Adrenal gland (tissue), 19 donors: ENCODE measurements at places on chromosomes 1 and 21.

DNA sequence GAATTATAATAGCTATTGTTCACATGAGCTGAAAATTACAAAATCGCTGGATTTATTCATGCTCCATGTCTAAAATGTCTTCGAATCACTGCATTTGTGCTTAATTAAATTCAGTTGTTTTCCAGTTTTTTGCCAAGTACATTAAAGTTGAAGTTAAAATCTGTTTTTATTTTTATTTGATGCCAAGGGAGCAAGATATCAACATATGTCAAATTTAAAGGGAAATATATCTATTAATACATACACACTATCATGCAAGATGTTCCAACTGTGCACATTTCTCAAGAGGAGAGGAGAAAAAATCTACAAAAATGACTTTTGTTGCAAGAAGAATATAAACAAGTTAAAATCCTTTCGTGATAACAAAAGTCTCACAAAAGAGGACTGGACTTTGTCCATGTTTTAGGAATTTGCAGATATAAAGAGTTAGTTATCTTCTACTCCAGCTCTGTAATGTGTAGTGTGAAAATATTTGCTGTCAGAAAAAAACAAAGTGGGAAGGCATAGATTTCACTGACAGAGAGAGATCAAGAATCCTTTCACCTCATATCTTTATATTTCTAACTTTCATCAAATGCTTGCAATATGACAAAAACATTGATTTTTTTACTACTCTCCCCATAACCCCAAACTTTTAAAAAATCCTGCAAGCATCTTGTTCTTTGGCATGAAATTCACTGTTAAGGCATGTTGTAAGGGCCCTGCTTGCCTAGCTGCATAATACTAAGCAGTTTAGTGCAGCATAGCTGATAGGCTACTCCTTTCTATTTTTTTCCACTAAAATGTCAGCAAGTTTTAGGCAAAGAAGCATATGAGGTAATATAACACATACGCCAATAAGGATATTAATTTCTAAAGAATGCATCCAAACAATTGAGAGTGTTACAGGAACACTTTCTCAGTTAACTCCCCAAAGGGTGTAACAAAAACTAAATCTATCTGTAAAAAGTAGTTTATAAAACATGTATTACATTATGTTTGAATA, 340.2 kb upstream of the ADAMTS5 start:
- no peak for DNase-seq
- H3K36me3 ChIP-seq, result no peaks in the 10 kb centered on the region
- H3K4me3 ChIP-seq, result no peak overlapping the region
- H3K27me3 ChIP-seq, result no peaks in the 10 kb centered on the region
- H3K27ac ChIP-seq, result no peak overlapping the region

DNA sequence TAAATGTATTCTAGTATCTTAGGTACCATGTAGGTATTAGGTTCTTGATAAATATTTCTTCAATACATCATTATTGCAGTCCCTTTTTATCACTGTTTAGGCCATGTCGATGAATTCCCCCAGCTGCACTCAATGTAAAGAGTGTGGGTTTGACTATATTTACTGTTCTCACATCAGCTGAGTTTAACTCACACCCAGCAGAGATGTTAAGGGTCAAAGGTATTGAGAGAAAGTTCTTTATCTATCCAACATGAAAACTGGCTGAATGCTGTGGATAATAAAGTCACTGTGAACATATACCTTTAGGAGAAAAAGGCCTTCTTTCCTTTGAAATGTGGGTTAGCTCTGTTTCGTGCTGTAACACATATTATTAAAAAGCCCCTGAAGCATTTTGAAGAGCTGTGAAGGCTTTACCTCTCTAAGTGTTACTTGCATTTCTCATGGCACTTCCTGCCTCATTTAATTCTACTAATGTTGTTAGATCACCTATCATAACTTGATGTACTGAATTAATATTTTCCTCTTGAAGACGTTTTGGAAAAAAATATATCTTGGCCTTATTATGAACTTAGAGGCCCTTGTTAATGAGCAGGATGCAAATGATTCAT, 19.1 kb upstream of the LYST start:
- H3K27me3 ChIP-seq, result no peaks in the 10 kb centered on the region
- H3K4me3 ChIP-seq, result no peak overlapping the region
- DNase-seq, result no peak

DNA sequence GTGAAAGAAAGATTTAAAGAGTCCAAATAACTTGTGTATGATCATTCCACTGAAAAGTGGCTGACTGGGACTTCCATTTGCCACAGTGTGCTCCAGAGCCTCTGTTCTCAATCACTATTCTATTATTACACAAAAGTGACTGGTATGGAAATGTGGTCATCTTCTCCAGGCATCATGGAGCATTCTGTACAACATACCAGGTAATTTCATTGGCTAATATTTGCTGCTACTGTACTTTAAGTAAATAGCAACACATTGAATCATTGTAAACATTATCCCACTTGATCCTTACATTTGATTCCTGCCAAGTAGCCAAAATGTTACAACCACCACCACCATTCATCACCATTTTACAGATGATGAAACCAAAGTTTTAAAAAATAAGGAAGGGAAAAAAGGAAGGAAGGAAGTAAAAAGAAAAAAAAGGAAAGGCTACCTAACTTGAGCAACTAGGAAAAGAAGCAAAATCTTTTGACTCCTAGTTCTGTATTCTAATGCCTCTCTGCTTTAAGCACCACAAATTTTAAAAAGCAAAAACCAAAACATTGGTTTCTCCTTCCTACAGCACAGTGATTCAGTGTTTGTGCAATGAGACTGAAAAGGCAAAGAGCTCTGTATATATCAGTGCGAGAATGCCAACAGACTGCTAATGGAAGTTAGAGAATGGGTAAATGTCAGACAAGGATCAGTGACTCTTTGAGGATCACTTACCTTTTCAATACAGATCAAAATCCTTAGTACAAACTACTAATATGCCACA, 361.4 kb upstream of the PTBP2 start:
- H3K4me1 ChIP-seq, result peaks cover 28% of the 10 kb centered on the region
- H3K27ac ChIP-seq, result no peak overlapping the region

DNA sequence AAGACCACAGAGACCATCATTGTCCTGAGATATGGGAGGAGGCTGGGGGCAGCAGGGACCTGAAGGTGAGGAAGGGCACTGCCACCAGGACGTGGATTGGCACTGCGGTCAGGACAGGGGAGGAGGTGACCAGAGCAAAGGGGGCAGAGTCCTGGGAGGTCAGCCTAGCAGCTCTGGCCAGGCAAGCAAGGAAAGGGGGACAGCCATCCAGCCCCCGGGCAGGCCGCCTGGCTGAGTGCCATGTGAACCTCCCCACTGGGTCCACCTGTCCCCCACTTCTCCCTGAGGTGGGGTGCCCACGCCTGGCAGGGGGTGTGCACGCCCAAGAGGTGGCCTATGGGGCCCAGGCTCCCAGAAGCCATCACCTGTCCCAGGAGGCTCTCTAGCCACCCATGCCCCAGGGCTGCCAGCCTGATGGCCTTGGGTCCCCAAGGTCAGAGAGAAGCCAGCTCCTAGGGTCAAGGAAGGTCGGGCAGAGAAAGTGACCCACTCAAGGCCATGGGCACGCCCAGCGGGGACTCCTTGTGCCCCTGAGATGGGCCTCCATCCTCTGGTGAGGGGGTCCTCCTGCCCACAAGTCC, 17.6 kb upstream of the PTTG1IP start:
- H3K4me1 ChIP-seq, result no peaks in the 10 kb centered on the region
- no peak overlapping the region for H3K4me3 ChIP-seq
- no peak overlapping the region for H3K27ac ChIP-seq
- no peak for DNase-seq
- no peaks in the 10 kb centered on the region for H3K36me3 ChIP-seq

DNA sequence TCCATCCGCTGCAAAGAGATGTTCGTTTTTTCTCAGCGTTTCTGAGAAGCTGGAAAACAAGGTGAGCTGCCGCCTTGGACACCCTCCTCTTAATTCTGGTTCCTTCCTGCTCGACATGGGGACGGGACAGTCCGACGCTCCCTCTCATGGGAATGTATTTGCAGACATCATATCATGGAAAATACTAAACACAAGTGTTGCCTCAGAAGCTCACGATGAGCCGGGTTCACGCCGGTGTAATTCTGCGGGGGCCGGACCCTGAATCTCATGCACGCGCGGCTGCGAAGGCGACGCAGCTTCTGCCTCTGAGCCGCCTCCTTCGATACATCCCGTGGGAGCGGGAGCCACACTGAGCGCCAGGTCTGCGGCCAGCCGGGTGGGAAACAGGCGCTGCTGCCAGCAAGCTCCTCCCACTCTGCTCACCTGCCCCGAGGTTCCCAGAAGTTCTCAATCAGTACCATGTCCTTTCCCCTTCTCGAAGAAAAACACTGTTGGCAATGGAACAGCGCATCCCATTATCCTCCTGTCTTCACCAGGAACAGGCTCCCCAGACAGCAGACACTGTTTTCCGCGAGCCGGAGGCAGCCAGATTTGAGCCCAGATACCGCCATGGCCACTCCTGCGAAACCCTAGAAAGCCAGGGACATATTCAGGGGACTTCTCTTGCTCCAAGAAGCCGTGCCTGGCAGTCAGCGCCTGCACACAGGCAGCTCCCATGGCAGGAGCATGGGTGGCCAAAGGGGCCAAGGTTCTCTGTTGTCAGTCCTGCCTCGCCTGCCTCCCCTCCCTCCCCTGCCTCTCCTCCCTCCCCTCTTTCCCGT, 98.0 kb downstream of the WDR4 start:
- no peaks in the 10 kb centered on the region for H3K27me3 ChIP-seq

GRCh38 chr1:212610575-212610967, 2.0 kb downstream of the ATF3 start:
- H3K27me3 ChIP-seq, result peaks cover 16% of the 10 kb centered on the region
- no peaks in the 10 kb centered on the region for H3K36me3 ChIP-seq
- no peak overlapping the region for H3K27ac ChIP-seq
- H3K4me3 ChIP-seq, result no peak overlapping the region
- no peak for DNase-seq

DNA sequence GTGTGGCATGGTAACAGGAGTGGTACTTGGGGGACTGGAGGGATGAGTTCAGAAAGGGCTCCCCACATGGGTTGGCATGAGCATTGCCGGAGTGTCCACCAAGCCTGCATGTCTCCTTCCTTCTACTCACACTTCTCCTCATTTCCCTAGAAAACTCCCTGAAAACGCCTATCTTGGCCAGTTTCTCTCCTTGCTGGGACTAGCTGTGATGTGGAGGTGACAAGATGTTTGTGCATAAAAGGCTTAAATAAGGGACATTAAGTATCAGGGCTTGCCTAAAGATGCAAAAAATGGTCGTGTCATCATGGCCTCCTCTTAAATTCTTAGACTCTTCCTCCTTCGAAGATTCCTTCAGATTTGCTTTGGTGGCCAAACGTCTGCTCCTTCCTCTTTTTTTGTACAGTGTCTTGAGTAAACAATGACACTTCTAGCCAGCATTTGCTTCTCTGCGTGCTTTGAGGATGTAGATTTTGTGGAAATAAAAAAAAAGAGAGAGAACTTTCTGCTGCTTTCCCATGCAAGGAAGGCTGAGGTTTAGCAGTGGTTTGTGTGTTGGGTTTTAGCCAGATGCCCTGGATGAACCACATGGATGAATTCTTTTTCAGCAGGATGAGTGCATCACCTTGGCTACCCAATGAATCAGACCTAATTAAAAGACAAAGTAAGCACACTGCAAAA, 239.1 kb upstream of the IRF2BP2 start:
- no peak for DNase-seq
- H3K27ac ChIP-seq, result no peak overlapping the region
- no peaks in the 10 kb centered on the region for H3K36me3 ChIP-seq
- H3K4me3 ChIP-seq, result no peak overlapping the region
- H3K4me1 ChIP-seq, result peaks cover 24% of the 10 kb centered on the region
- no peaks in the 10 kb centered on the region for H3K27me3 ChIP-seq

- no peaks in the 10 kb centered on the region for H3K4me1 ChIP-seq
- no peaks in the 10 kb centered on the region for H3K27me3 ChIP-seq
- no peak overlapping the region for H3K27ac ChIP-seq
- H3K4me3 ChIP-seq, result no peak overlapping the region
- DNase-seq, result no peak
Observed at GRCh38 chr1:199101139-199101538, 462.3 kb downstream of the PTPRC start.

- no peak overlapping the region for H3K27ac ChIP-seq
- peaks cover 66% of the 10 kb centered on the region for H3K4me1 ChIP-seq
- H3K27me3 ChIP-seq, result no peaks in the 10 kb centered on the region
- no peaks in the 10 kb centered on the region for H3K36me3 ChIP-seq
- H3K4me3 ChIP-seq, result no peak overlapping the region
Observed at GRCh38 chr1:207856276-207857023, 54.5 kb downstream of the CD34 start.

DNA sequence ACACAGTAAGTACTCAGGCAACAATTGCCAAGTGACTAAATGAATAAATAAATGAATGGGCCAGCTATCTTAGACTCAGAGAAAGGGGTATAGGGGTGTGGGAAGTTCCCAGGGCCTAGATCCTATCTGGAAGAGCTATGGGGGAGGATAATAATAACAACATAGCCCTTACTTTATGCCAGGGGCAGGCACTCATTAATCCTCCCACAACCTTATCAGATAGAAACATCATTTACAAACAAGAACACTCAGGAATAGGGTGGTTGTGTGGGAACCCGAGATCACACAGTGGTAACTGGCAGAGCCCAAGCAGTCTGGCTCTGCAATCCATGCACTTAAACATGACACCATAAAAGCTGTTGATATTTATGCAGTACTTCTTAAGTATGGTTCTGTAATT, 128.2 kb upstream of the SPATA6 start:
- no peak for DNase-seq
- no peak overlapping the region for H3K4me3 ChIP-seq
- H3K4me1 ChIP-seq, result peaks cover 9% of the 10 kb centered on the region
- no peaks in the 10 kb centered on the region for H3K36me3 ChIP-seq

GRCh38 chr1:21931171-21932093, 5.7 kb downstream of the HSPG2 start:
- DNase-seq, result peak; percentile 86
- H3K4me1 ChIP-seq, result peaks cover 93% of the 10 kb centered on the region
- H3K36me3 ChIP-seq, result no peaks in the 10 kb centered on the region
- no peak overlapping the region for H3K4me3 ChIP-seq

GRCh38 chr1:24452922-24453485, 37.4 kb downstream of the NIPAL3 start:
- H3K27ac ChIP-seq, result no peak overlapping the region
- no peaks in the 10 kb centered on the region for H3K4me1 ChIP-seq
- H3K4me3 ChIP-seq, result no peak overlapping the region
- no peak for DNase-seq

- peaks cover 12% of the 10 kb centered on the region for H3K4me1 ChIP-seq
- H3K27me3 ChIP-seq, result no peaks in the 10 kb centered on the region
- DNase-seq, result peak; percentile 74
- H3K4me3 ChIP-seq, result no peak overlapping the region
- no peaks in the 10 kb centered on the region for H3K36me3 ChIP-seq
Observed at GRCh38 chr1:162213281-162213912, 143.9 kb downstream of the NOS1AP start.

GRCh38 chr1:224253721-224254120, 70.7 kb downstream of the DEGS1 start:
- no peak overlapping the region for H3K4me3 ChIP-seq
- no peaks in the 10 kb centered on the region for H3K4me1 ChIP-seq
- no peak overlapping the region for H3K27ac ChIP-seq
- DNase-seq, result no peak
- H3K36me3 ChIP-seq, result no peaks in the 10 kb centered on the region

GRCh38 chr1:211735208-211736170, 60.1 kb upstream of the NEK2 start:
- H3K27ac ChIP-seq, result peak overlapping the region; percentile 75
- peak; percentile 89 for DNase-seq
- no peaks in the 10 kb centered on the region for H3K27me3 ChIP-seq
- peaks cover 14% of the 10 kb centered on the region for H3K4me1 ChIP-seq
